CD4-positive, alpha-beta T cell (primary cell): ENCODE measurements at places on chromosomes 16 and 17.

DNA sequence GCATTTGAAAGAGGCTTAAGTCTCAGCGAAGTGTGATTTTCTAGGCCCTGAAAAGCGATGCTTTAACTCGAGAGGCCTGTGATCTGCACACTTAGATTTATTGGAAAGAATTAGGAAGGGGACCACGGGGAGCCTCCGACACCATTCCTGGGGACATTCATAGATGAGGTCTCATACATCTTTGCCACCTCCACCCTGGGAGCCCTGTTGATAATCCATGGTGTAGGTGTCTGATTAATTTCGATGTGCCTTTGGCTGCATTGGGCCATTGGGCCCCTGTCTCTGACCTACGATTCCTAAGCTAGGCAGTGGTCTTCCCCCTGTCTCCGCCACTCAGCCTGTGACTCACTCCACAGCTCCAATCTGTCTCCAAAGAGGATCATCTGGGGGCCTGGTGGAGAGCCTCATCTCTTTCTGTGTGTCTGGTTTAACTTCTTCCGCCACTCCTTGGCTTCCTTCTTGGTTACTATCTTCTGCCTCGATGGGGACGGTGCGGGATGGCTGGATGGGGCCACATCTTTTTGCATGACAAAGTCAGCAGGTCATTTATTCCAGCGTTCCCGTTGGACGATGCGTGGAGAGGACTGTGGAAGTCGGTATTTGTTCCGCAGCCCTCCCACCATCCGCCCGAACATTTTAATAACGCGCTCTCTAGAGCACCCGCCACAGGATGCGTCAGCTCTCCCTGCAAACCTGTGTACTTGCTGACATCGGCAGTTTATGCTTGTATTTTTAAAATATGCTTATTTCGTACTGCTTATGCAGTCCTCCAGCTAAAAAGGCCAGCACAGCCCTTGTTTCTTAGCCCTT lies 109.3 kb downstream of the IRX3 start:
- DNase-seq = no peak

DNA sequence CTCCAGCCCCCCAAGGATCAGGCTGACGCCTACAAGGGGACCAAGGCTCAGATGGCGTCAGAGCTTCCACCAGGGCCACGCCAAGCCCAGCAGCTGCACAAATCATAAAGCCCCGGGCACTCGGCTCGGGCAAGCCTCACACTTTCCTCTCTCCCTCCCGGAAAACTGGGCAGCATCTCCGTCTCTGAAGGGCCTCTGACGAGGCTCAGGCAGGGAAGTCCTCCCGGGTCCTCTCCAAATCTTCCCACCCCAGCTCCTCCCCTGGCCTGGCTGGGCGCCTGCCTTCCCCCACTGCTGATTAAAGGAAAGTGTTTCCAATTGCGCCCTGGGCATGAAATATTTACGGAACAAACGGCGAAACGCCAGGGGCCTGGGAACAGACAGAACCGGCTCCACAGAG lies 38.5 kb downstream of the PIEZO1 start:
- no peak for DNase-seq

GRCh38 chr17:76246080-76247066 lies 6.1 kb upstream of the RNF157 start:
- no peak for DNase-seq

DNA sequence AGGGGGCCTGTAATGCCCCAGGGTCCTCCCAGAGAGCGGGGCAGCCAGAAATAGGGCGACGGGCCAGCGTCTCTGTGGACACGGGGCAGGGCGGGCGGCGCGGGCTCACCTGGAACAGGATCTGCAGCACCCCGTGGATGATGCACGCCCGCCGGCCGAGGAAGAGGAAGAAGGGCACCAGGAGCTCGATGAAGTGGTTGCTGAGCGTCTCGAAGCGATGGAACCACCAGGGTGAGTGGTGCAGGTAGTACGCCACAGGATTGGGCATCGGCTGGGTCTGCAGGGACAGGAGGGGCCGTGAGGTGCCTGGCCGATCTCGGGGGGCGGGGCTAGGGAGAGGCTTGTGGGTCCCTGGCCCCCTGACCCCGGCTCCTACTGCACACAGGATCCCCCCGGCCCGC lies 78.9 kb upstream of the GNG13 start:
- no peak for DNase-seq

- DNase-seq = no peak
Measured at GRCh38 chr17:15886221-15886620, 58.7 kb upstream of the ADORA2B start.

DNA sequence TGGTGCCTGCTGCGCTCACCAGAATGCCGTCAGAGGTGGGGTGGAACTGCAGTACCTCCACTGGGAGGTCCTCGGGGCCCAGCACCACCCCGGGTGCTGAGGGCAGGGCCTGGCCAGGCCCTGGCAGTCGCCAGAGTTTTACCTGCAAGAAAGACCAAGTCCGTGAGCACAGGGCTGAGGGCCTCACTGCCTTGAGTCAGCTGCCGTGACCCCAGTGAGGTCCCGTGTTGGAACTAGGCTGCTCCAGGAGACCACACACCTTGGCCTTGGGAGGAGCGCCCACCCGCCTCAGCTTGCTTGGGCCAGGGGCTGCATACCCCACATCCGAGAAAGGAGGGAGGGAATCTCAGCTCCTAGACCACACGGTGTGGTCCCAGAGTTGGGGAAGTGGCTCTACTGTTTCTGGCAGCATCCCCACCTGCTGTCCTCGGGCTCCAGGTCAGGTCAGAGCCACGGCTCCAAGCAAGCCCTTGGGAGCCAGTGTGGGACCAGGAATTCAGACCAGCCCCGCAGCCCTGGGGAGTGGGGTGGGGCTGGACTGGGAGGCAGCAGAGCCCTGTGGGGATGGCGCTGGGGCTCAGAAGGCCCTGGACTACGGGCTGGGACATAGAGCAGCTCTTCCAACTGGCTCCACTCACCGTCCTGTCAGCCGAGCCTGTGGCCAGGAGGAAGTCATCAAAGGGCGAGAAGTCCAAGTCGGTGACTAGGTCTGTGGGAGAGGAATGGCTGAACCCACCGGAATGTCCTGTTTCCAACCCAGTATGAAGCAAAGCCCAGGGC lies 8.7 kb downstream of the CORO7 start:
- DNase-seq = no peak

GRCh38 chr16:14285513-14286367 lies 214.6 kb downstream of the MRTFB start:
- DNase-seq = peak; percentile 99

DNA sequence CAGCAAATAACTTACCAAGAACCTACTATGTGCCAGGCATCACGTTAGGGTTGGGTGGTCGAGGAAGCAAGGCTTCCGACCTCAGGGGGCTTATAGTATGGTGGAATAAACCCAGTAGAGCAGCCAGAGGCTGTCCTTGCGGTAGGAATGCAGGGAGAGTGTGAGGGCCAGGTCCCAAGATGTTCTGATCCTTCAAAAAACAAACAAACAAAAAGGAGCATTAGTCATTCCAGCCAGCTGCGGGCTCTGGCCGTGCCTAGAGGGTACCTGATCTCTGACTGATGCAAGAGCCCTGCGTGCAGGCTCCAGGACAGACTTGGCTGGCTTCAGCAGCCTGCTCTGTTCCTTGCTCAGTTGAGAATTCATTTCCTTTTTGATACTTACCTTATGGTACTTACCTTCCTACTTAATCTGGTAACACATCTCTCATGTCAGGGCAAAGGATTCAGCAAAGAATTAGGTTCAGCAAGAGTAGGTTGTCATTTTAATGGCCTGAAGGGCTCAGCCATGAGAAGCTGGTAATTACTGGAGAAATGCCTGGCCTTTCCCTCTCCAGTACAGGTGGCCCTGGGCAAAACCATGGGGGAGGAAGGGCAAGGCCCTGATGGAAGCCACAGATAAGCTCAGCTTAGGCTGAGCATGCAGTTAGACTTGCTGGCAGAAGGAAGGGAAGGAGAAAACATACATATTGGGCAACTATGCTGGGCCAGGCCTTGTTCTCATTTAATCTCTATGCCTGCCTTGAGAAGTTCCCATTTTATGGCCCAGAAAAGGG lies 18.4 kb downstream of the CYB5D2 start:
- DNase-seq = no peak

GRCh38 chr17:81831957-81832607 lies 1.0 kb downstream of the MCRIP1 start:
- DNase-seq = peak; percentile 33

GRCh38 chr17:59094861-59095530 lies 11.7 kb downstream of the TRIM37 start:
- DNase-seq = no peak

- no peak for DNase-seq
Measured at GRCh38 chr16:88005181-88005581, 53.9 kb downstream of the BANP start.

DNA sequence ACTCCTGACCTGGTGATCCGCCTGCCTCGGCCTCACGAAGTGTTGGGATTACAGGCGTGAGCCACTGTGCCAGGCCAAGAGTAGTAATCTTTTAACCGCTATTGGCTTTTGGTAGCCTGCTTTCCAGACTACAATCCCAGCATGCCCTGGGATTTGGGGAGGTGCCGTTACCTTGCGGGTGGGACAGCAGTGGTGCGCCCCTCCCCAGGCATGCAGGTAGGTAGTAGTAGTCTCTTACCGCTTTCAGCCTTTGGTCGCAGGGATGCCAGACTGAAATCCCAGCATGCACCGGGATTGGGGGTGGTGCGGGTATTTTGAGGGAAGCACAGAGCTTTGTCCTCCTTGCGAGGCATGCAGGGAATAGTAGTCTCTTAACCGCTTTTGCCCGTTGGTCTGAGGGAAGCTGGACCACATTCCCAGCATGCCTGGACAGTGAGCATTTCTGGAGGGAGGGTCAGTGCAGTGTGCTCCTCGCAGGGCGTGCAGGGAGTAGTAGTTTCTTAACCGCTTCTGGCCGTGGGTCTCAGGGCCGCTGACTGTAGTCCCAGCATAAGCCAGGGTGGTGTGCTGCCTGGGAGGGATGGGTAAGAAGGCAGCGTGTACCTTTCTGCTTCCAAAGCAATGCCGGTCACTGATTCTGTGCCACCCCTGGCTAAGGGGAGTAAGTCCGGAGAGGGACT lies 1686.8 kb downstream of the TP53TG3F start:
- DNase-seq = no peak

- DNase-seq = no peak
Measured at GRCh38 chr16:57721356-57722209, 14.0 kb upstream of the KATNB1 start.

- DNase-seq = peak; percentile 65
Measured at GRCh38 chr16:14249291-14250032, 178.3 kb downstream of the MRTFB start.

DNA sequence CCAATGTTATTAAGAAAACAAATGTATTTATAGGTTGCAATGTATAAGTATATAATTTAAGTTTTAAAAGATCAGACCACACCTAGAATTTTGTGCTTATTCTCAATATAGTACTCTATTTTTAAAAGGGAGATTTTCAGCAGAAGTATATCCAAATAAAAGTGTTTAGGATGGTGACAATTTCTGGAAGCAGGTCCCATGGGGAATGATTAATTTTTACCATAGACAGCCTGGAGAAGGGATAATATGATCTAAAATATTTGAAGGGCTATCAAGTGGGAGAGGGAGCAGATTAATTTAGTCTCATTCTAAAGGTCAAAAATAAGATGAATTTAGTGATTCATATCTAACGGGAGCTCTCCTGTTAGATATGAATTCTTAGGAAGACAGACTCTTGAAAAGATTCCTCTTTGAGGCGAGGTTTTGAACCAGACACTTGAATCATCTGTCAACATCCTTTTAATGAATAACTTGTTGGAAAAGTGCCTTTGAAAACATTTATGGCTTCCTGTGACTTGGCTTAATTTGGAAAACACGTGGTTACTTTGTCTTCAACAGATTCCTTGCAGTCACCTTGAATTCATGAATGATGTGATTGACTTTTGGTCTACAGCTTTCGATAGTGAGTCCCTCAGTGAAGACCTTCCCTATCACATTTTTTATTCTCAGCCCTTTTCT lies 29.3 kb upstream of the SMIM36 start:
- DNase-seq = no peak

DNA sequence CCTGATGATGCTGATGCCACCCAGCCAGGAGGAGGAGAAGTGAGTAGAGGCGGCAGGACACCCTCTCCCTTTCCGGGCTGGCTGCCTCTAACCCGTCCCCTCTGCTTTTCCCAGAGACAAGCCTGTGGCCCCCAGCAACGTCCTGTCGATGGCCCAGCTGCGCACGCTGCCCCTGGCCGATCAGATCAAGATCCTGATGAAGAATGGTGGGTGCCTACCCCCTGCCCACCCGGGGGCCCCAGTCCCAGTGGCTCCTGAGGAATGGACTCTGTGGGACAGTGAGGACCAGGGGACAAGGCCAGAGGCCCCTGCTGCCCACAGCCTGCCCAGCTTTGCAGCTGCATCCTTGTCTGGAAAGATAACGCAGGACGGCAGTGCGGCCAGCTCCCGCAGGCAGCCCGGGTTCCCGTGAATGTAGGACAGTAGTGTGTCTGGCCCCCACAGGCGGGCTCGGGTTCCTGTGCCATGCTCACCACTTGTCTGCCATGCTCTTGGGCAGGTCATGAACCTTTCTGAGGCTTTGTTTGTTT lies 19.9 kb downstream of the POLR3E start:
- no peak for DNase-seq
